Kidney tubule cell (primary cell): ENCODE measurements at places on chromosomes 2 and 18.

GRCh38 chr2:54143780-54144179 lies 28.4 kb downstream of the ACYP2 start:
- no peak for DNase-seq

- DNase-seq = no peak
Observed at GRCh38 chr2:151422917-151423439, 13.3 kb downstream of the RIF1 start.

DNA sequence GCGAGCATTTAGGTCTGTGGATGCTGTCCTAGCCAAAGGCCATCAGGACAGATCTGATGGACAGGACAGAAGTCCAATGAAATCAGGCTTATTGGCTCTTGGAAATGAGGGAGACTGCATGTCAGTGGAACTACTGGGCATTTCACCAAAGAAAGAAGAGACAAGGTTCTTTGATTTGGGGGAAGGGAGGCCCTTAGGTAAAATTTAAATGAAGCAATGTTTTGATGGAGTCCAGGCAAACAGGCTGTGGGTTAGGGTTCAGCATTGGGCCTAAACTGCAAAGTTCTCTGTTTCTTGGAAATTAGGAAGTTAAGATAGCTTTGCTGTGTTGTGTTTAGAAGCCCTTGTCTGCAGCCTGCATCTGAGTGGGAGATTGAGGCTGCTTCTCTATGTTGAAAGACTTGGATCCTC lies 31.6 kb upstream of the RNF149 start:
- no peak for DNase-seq

- DNase-seq = no peak
Observed at GRCh38 chr2:12826781-12827180, 110.0 kb downstream of the TRIB2 start.

DNA sequence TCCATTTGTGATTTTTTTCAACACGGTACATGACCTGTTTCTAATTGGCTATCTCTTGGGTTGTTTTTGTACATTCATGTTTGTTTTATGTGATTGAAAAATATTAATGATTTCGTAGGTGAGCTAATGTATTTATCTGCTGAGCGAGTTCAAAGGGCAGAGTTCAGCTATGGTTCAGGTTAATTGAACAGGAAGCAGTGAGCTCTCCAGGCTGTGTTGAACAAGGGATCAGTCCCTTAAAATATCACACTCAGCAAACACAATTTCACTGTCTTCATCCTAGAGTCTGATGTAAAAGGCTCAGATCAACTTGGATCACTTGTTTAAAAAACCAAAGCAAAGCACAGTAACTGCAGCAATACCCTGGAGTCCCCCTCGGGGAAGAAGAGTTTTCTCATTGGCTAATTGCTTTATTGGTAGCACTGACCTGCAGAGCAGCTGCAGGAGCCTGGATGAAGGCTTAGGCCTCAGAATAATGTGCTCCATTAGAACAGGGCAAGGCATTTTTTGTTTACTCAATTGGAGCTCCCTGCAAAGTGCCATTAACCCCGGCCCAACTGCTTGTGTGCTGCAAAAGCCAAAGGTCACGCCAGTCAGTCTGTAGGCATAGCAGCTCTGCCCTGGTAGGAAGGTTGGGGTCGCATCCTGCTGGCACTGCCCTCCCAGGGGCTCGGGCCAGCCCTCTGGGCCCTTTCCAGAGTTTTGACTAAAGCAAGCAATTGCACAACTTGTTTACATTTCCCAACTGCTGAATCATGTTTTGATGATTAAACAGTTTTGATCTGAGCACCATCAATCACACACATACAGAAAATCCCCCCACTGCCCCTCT lies 10.5 kb downstream of the ONECUT2 start:
- no peak for DNase-seq

DNA sequence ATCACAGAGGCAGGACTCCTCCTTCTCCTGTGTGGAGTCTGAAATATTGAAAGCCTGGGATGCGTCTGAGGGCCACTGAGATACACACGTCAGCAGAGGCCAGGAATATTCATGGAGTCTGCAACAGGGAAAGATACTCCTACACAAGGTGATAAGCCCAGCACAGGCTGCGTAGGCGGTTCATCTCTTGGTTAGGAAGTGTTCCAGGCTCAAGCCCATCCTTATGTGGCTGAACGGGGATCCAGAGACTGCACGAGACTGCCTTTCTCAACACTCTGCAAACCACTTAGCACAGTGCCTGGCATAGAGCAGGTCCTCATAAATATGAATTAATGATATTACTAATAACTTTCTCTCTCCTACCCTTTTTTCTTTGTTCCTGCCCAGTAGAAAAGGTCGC lies 29.2 kb upstream of the AGPS start:
- no peak for DNase-seq

GRCh38 chr2:101787097-101787496 lies 89.6 kb downstream of the MAP4K4 start:
- DNase-seq = peak; percentile 23

DNA sequence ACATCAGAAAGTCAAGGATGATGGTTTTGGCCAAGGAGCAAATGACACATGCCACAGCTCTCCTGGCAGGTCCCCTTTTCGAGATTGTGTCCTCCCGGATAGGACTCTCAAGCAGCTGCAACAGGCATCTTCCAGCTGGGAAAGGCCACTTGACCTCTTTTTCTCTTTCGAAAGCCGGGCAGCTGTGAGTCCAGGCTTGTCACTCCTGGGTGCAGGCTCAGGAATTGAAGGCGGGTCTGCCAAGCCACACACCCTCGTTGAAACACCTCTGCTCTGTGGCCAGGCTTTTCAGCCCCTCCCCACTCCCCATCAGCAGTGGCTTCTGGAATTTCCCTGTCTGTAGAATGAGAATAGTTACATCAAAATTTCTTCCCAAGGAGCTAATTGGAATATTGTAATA lies 98.0 kb downstream of the CCDC138 start:
- no peak for DNase-seq

DNA sequence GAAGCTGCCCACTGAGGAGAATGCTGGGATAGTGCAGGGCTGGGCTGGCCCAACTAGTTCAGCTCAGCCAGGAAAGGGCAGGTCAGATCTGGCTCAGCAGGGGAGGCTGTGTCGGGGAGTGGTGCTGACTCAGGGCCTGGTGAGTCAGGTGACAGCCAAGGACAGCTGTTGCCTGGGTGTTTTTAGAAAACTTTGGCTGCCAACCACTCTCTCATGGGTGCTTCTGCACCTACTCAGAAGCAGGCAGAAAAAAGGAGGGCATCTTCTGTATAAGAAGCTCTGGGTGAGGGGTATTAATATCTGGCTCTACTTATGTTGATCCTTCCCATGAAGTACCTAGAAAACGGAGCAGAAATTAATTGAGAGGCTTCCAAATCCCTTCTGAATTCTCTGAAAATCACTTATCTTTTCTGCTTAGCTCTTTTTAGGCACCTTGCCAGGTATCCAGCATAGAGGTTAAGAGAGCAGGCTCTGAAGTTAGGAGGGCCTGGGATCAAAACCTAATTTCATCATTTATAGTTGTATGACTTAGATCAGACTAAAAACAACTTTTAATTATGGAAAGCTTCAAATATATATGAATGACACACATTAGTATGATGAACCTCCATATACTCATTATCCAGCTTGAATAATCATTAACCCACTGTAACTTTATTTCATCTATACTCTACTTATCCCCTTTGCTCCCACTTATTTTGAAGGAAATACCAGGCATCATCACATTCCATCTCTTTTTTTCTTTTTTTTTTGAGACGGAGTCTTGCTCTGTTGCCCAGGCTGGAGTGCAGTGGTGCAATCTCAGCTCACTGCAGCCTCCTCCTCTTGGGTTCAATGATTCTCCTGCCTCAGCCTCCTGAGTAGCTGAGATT lies 15.5 kb upstream of the RAB10 start:
- peak; percentile 96 for DNase-seq

DNA sequence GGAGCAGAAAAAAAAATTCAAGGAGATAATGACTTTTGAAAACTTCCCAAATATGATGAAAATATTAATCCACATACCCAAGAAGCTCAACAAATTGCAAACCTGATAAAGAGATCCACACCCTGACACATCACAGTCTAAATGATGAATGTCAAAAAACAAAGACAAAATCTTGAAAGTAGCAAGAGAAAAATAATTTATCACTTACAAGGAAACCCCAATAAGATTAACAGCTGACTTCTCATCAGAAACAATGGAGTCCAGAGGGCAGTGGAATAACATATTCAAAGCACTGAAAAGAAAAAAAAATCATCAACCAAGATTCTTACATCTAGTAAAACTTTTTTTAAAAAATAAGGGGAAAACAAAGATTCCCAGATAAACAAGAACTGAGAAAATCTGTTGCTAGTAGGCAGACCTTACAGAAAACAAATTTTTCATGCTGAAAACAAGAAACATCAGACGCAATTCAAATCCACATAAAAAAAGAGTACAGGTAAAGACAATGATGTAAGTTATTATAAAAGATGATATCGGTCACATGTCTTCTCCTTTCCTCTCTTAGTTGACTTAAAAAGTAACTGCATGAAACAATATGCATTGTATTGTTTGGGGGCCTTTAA lies 21.3 kb downstream of the SLC66A2 start:
- no peak for DNase-seq

DNA sequence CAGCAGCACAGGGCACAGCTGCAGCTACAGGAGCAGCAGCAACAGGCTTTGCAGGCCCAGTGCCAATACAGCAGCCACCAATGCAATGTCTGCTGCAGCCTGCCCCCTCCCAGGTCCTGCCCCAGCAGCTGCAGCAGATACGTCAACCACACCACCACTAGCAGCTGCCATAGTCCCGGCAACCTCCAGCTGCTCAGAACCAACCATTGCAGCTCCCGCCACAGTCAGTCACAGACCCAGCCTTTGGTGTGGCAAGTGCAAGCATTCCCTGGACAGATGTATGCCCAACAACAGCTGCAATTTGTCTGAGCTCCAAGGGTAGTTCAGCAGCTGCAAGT lies 53.3 kb upstream of the TUBA3E start:
- no peak for DNase-seq

GRCh38 chr2:191113761-191114160 lies 37.0 kb downstream of the STAT4 start:
- no peak for DNase-seq

- no peak for DNase-seq
Observed at GRCh38 chr2:187577310-187577709, 23.1 kb upstream of the TFPI start.

GRCh38 chr2:36360063-36360462 lies 4.5 kb downstream of the CRIM1 start:
- DNase-seq = peak; percentile 56

GRCh38 chr2:98346311-98347236 lies at the start of gene CNGA3:
TSS of gene CNGA3 (plus strand) at chr2:98346456. CDS start at chr2:98369976, 23,520 bp downstream.
- peak; percentile 20 for DNase-seq

DNA sequence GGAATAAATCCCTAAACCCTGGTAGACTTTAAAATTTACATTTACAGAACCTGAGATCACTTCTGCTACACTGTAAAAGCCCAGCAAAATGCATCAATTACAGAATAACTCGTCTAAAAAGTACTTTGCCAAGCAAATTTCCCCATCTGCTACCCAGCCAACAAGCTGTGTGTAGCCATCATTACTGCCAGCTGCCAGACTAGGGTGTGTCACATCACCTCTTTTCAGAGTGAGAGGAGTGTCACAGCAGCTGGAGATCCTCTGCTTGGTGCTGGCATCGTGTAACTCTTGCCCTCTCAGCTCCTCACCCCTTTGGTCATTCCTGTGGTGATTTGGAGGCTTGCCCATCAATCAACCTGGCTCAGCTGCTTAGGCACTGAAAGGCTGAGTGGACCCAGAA lies 340.4 kb upstream of the MMADHC start:
- no peak for DNase-seq

- DNase-seq = no peak
Observed at GRCh38 chr2:120514521-120514920, 168.6 kb downstream of the INHBB start.

DNA sequence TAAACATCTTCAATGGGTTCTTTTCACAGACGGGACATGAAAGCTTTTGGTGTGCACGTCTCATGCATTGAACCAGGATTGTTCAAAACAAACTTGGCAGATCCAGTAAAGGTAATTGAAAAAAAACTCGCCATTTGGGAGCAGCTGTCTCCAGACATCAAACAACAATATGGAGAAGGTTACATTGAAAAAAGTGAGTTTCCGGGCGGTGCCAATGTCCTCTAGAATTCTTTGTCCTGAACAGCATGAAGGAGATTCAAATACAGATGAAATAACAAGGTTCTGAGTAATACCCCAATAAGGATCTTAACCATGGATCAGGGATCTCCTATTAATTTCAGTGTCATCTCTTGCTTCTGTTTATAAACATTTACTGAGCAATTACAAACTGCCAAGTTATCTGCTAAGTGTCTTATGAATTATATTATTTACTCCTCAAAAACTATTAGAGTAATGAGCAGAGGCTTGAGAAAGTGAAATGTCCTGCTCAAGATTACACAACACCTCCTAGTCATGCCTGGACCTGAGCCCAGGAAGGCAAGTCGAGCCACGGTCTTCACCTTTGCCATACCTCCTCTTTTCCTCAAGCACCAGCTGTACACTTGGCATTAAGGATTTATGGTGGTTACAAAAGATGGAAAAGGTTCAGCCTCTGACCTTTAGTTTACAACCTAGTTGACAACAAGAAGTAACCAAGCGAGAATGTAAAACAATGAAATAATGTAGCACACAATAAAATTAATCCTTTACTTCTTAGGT lies 22.6 kb downstream of the DHRS9 start:
- DNase-seq = peak; percentile 67

DNA sequence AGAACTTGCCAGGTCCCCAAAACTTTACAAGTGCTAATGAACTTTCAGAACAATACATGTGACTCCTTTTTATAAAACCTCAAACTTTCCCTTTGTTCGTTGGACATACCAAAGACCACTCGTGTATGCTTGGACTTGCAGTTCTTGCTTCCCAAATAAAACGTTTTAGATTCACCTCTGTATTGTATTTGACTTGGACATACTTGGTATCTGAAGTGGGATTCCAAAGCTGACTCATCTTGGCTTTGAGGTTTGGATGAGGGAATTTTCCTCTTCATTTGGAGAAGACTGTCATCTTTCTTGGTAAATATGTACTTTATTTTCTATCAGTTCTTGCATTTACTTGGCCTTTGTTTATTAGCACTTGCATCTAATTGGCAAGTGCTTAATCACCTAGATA lies 8.0 kb upstream of the CYB5A start:
- peak; percentile 56 for DNase-seq

GRCh38 chr2:37839991-37840390 lies 85.1 kb upstream of the RMDN2 start:
- DNase-seq = no peak

DNA sequence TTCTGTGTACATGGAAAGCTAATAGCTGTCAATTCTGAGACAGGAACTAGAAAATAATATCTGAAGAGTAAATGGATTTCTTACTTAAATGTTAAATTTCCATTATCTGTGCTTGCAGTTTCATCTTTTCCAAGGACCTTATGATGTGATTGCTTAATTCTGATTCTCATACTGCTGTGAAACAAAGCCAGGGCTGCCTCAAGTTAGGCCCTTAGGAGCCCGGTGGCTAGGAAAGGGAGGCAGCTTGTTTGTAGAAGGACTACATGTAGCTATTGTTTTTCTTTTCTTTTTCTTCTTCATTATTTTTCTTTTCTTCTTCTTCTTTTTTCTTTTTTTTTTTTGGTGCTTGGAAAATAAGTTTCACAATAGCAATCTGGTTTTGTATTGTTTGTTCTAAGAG lies 50.5 kb downstream of the XRCC5 start:
- no peak for DNase-seq

GRCh38 chr2:99961196-99961913 lies 181.0 kb downstream of the AFF3 start:
- no peak for DNase-seq
